GM23248 (cell line): ENCODE measurements at places on chromosomes 4 and X. TPM values are rescaled to one million over a fixed set of nuclear protein-coding genes. Genes with fewer than 3 reads are reported as not detected.

Gene RNF175
- total RNA-seq = not detected in 2 replicates

Gene CTAG2
- not detected in 2 replicates for total RNA-seq

Gene CLTRN
- 0.13 and 0.43 TPM in 2 replicates for total RNA-seq

Gene CYLC1
- not detected in 2 replicates for total RNA-seq

Gene SLC30A9
- total RNA-seq = 61.7 and 69.5 TPM in 2 replicates

Gene TCP11X1
- total RNA-seq = not detected in 2 replicates

Gene GLRB
- total RNA-seq = 11.3 and 12.3 TPM in 2 replicates

Gene BEX2
- total RNA-seq = not detected in 2 replicates

Gene APOO
- total RNA-seq = 7.3 and 8.6 TPM in 2 replicates

Gene COL4A6
- under 0.01 TPM in 1 of 2 replicates, not detected in the other for total RNA-seq

Gene OPRPN
- total RNA-seq = not detected in 2 replicates

Gene ADH5
- total RNA-seq = 221 and 243 TPM in 2 replicates

Gene TET2
- total RNA-seq = 5.6 and 7.6 TPM in 2 replicates

DNA sequence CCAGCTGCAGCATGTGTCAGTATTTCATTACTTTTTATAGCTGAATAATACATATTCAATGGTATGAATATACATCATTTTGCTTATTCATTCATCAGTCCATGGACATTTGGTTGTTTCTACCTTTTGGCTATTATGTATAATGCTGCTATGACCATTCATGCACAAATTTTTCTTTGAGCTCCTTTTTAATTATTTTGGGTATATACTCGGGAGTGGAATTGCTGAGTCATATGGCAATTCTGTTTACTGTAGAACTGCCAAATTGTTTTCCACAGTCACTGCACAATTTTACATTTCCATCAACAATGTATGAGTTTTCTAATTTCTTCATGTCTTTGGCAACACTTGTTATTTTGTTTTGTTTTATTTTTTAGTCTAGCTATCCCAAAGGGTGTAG is 405.9 kb upstream of the PITX2 start:
- peak overlapping the region; percentile 90 for H3K27ac ChIP-seq
- peak; percentile 66 for DNase-seq
- H3K27me3 ChIP-seq = no peaks in the 10 kb centered on the region
- H3K4me3 ChIP-seq = no peak overlapping the region

- no peak overlapping the region for H3K4me3 ChIP-seq
- no peaks in the 10 kb centered on the region for H3K27me3 ChIP-seq
- no peak for DNase-seq
- H3K27ac ChIP-seq = no peak overlapping the region
- no peaks in the 10 kb centered on the region for H3K36me3 ChIP-seq
Observed at GRCh38 chr4:36492590-36492989, 211.2 kb downstream of the DTHD1 start.

GRCh38 chrX:149831473-149831872 is 49.5 kb upstream of the MAGEA8 start:
- H3K27ac ChIP-seq = no peak overlapping the region
- peaks cover 6% of the 10 kb centered on the region; the same call in 1 of the 2 replicates for H3K4me1 ChIP-seq
- H3K27me3 ChIP-seq = no peaks in the 10 kb centered on the region
- no peak for DNase-seq
- H3K4me3 ChIP-seq = no peak overlapping the region
- no peaks in the 10 kb centered on the region for H3K36me3 ChIP-seq

DNA sequence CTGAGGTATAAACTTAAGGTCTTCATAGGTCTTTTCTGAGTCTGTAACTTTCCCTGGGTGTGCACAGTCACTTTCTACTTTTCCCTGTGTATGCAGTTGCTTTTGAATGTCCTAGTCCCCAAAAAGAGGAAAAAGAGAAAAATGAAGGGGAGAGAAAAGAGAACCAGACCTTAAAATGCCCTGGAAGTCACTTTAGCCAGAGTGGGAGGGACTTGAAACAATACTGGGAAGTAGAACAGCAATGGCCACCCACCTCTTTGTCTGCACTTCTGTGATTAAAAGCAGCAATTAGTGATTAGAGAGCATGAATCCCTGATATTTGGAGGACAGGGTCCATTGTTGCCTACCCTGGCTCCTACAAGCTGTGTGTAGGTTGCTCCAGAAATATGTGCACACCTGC is 36.1 kb downstream of the ZCCHC13 start:
- H3K36me3 ChIP-seq = no peaks in the 10 kb centered on the region
- no peak overlapping the region for H3K27ac ChIP-seq
- DNase-seq = no peak
- peaks cover 6% of the 10 kb centered on the region for H3K4me1 ChIP-seq
- H3K27me3 ChIP-seq = no peaks in the 10 kb centered on the region
- no peak overlapping the region for H3K4me3 ChIP-seq

- no peak within 1 kb of the TSS for H3K27ac ChIP-seq
- H3K4me1 ChIP-seq = no peaks in the 10 kb centered on the region
- peak; percentile 57 for DNase-seq
- H3K36me3 ChIP-seq = no peaks in the 10 kb centered on the region
Observed at GRCh38 chrX:71910643-71910985, at the start of gene NHSL2. NHSL2 (plus strand) TSS chrX:71910845.

- 0 out of 2 replicates have a peak, but pooled peaks cover 2% of the 10 kb centered on the region for H3K4me1 ChIP-seq
- H3K4me3 ChIP-seq = no peak within 1 kb of the TSS
- no peaks in the 10 kb centered on the region for H3K36me3 ChIP-seq
- H3K27me3 ChIP-seq = peaks cover 54% of the 10 kb centered on the region
- no peak within 1 kb of the TSS for H3K27ac ChIP-seq
Observed at GRCh38 chr4:56681158-56681852, at the start of gene HOPX. HOPX (minus strand) TSS chr4:56681296; CDS start chr4:56657816, 23,480 bp downstream.

GRCh38 chr4:6047130-6047673 is 29.0 kb upstream of the C4orf50 start:
- H3K27ac ChIP-seq = no peak overlapping the region
- no peaks in the 10 kb centered on the region for H3K27me3 ChIP-seq
- no peak for DNase-seq
- H3K4me3 ChIP-seq = no peak overlapping the region
- H3K4me1 ChIP-seq = no peaks in the 10 kb centered on the region

DNA sequence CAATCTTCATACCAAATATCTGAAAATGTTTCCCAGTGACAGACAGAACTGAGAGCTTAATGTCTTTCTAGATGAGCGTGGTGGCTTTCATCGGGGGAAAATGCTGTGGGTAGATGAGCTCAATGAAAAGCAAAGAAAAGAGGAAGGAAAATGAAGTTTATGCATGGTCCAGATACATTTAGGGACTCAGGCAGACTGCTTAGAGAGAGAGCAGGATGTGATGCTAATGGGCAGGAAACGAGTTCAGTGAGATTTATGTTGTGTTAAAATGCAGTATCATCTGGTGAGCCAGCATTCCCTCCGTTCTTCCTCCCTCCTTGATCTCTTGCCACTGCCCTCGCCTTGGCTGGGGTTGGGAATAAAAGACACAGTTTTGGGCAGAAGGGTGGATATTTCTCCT is 229.2 kb downstream of the GBA3 start:
- H3K27me3 ChIP-seq = no peaks in the 10 kb centered on the region
- no peaks in the 10 kb centered on the region for H3K4me1 ChIP-seq
- DNase-seq = no peak
- no peaks in the 10 kb centered on the region for H3K36me3 ChIP-seq
- H3K27ac ChIP-seq = no peak overlapping the region
- no peak overlapping the region for H3K4me3 ChIP-seq

GRCh38 chr4:158490629-158491028 is 31.1 kb upstream of the RXFP1 start:
- no peak for DNase-seq
- H3K27ac ChIP-seq = no peak overlapping the region
- H3K27me3 ChIP-seq = no peaks in the 10 kb centered on the region
- no peaks in the 10 kb centered on the region for H3K36me3 ChIP-seq
- H3K4me3 ChIP-seq = no peak overlapping the region

- H3K4me1 ChIP-seq = peaks cover 20% of the 10 kb centered on the region
- DNase-seq = no peak
- H3K27me3 ChIP-seq = no peaks in the 10 kb centered on the region
- no peak overlapping the region for H3K27ac ChIP-seq
Observed at GRCh38 chr4:41436419-41436818, 101.5 kb upstream of the LIMCH1 start.

- no peaks in the 10 kb centered on the region for H3K27me3 ChIP-seq
- peak; percentile 84 for DNase-seq
- H3K4me3 ChIP-seq = no peak overlapping the region
- peaks cover 48% of the 10 kb centered on the region for H3K4me1 ChIP-seq
- peak overlapping the region; percentile 34; the same call in 1 of the 2 replicates for H3K27ac ChIP-seq
Observed at GRCh38 chr4:39614487-39615162, 24.0 kb downstream of the SMIM14 start.

DNA sequence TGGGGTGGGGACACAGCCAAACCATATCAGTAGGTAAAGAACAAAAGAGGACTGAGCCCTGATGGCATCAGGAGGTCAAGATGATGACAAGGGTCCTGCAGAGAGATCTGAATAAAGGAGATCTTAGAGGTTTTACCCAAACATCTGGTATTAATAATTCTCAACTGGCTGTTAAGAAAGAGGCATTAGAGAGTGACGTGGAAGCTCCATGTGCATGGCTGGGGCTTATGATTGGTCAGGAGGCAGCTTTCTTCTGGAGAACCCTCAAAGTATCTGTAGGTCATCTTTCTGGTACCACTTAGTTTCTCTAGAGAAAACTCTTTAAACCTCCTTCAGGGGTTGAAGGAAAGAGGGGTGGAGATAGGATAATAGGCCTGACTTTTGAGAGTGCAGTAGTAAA is 18.7 kb downstream of the MGST2 start:
- H3K27me3 ChIP-seq = no peaks in the 10 kb centered on the region
- peaks cover 10% of the 10 kb centered on the region; the same call in 1 of the 2 replicates for H3K4me1 ChIP-seq
- no peaks in the 10 kb centered on the region for H3K36me3 ChIP-seq
- H3K27ac ChIP-seq = no peak overlapping the region
- H3K4me3 ChIP-seq = no peak overlapping the region

- peak; percentile 94 for DNase-seq
- no peaks in the 10 kb centered on the region for H3K27me3 ChIP-seq
- H3K4me1 ChIP-seq = peaks cover 11% of the 10 kb centered on the region; the same call in 1 of the 2 replicates
- H3K27ac ChIP-seq = peak overlapping the region; percentile 39
- no peak overlapping the region for H3K4me3 ChIP-seq
Observed at GRCh38 chr4:74682567-74683359, 111.6 kb downstream of the BTC start.

GRCh38 chrX:130110379-130111219 is at the start of gene ELF4:
ELF4 (minus strand) TSS chrX:130110497; CDS start chrX:130081330, 29,167 bp downstream.
- H3K4me3 ChIP-seq = peak within 1 kb of the TSS; percentile 83
- no peaks in the 10 kb centered on the region for H3K36me3 ChIP-seq
- no peaks in the 10 kb centered on the region for H3K27me3 ChIP-seq
- H3K4me1 ChIP-seq = peaks cover 11% of the 10 kb centered on the region
- DNase-seq = peak; percentile 84

DNA sequence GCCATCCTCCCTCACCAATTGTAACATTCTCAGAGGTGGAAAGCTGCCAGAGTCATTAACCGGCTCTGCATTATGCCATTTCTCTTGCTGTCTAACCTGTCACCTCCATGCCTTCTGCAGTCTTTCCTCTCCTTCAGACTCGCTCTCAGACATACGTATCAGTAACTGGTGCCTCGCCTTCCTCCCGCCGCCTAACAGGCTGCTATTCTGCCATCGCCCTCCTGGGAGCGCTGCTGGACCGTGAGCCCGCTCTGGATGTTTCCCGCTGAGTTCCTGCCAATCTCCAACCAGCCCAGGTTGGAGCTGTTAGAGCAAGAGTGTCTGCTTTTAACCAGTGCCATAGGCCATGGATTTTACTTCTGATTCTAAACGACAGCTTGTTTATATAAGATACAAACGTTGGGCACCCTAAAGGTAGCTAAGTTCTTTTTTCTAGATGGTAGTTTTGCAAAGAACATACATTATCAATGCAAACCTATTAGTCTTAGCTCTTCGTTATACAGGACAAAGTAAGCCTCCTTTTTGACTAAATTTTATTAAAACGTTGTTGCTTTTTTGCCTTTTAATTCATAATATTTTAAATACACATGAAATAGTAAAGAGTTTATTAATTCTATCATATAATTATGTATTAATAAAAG is 59.5 kb upstream of the NEIL3 start:
- no peaks in the 10 kb centered on the region for H3K27me3 ChIP-seq
- H3K27ac ChIP-seq = no peak overlapping the region
- peaks cover 23% of the 10 kb centered on the region for H3K4me1 ChIP-seq
- H3K4me3 ChIP-seq = peak overlapping the region; percentile 42

DNA sequence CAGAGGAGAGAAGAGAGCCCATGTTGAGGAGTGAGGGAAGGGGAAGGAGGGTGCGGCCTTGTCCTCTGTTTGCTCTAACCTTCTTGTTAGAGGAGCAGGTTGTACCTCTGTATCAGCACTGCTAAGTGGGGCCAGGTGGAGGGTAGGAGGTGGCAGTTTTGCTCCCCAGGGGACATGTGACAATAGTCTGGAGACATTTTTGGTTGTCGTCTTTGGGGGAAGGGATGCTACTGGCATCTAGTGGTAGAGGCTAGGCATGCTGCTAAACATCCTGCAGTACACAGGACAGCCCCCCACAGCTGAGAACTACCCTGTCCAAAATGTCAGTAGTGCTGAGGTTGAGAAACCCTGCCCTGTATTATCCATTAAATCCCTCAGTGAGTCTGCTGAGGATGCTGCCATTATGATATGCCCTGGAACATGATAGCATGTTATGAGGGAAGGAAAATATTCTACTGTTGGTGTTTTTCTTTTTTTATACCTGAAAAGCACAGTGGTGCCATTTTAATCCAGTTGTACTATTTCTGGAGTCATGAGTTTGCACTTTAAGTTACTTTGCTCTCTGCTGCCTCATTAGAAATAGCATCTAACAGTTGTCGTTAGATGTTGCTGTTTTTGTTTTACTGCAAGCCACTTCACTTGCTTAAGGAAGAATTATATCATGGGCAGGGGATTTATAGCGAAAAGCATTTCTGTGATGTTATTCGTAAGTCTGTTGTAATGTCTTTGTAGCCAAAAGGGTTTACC is 90.6 kb downstream of the LRP2BP start:
- no peaks in the 10 kb centered on the region for H3K36me3 ChIP-seq
- no peaks in the 10 kb centered on the region for H3K27me3 ChIP-seq
- peak; percentile 25 for DNase-seq
- H3K27ac ChIP-seq = peak overlapping the region; percentile 99

GRCh38 chr4:24867766-24868296 is 45.0 kb downstream of the CCDC149 start:
- H3K36me3 ChIP-seq = peaks cover 9% of the 10 kb centered on the region; the same call in 1 of the 2 replicates
- no peaks in the 10 kb centered on the region for H3K4me1 ChIP-seq
- DNase-seq = no peak
- no peak overlapping the region for H3K27ac ChIP-seq

DNA sequence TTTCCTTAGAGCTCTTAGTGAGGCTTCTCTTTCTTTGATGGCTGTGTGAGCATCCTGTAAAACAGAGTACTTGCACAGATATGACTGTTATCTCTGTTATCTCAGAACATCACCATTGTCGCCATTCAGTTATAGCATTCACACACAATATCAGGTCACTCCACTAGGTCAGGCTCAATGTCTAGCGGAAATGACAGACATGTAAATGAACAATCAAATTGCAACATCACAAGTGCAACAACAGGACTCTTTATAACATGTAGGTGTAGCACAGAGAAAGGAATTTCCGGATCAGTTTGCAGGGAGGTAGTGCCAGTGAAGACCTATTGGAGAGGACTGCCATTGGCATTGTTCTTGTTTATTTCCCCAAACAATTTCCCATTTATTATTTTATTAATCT is 43.2 kb upstream of the IGSF1 start:
- no peak overlapping the region for H3K27ac ChIP-seq
- no peak overlapping the region for H3K4me3 ChIP-seq
- H3K36me3 ChIP-seq = no peaks in the 10 kb centered on the region

- H3K36me3 ChIP-seq = no peaks in the 10 kb centered on the region
- no peak overlapping the region for H3K27ac ChIP-seq
- no peak for DNase-seq
- peaks cover 38% of the 10 kb centered on the region for H3K27me3 ChIP-seq
- H3K4me3 ChIP-seq = no peak overlapping the region
Observed at GRCh38 chr4:24248674-24249630, 335.4 kb downstream of the DHX15 start.

- no peaks in the 10 kb centered on the region for H3K27me3 ChIP-seq
- no peaks in the 10 kb centered on the region for H3K36me3 ChIP-seq
- no peak overlapping the region for H3K4me3 ChIP-seq
- no peak for DNase-seq
Observed at GRCh38 chrX:131081772-131082740, 23.9 kb downstream of the ARHGAP36 start.
